Activated B cell treated with CpG ODN at 0.5 μM for 24 hours (primary cell): ENCODE measurements at places on chromosomes 1 and 21.

DNA sequence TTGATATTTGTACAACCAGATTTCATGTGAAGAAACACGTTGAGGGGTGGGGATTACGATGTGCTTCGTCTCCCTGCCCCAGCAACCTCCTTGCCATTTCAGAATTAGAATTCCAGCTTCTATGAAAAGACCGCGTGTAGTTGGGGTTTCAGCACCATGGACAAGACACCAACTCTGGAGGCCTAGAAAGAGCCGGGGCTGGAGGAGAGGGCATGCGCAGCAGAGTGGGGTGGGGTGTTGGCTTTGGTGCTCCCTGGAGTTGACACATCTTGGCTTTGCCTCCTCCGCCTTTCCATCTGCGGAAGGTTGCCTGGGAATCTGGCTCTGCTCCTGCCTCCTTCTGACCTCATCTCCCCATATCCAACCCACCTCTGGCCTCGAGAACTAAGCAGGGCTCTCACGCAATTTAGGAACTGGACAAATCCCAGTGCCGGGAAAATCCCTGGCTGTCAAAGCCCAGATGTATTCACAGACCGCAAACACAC, 11.8 kb downstream of the HTR6 start:
- DNase-seq, result no peak

GRCh38 chr21:41638201-41638790, 128.6 kb downstream of the RIPK4 start:
- DNase-seq, result no peak

DNA sequence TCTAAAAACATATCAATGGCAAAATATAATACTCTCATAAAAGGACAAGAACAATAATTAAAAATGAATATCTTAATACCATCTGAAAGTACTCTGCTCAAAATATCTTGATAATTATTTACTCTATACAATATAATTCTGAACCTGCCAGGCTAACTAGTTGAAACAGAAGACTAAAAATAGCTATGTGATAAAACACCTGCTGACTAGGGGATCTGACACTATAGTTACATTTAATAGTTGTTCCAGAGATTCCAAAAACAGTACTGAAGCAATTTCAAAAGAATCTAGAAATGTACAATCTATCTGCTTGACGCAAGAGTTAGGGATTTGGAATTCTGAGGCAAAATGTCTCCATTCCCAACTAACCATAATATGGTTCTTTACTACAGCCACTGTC, 30.2 kb downstream of the ERO1B start:
- no peak for DNase-seq

DNA sequence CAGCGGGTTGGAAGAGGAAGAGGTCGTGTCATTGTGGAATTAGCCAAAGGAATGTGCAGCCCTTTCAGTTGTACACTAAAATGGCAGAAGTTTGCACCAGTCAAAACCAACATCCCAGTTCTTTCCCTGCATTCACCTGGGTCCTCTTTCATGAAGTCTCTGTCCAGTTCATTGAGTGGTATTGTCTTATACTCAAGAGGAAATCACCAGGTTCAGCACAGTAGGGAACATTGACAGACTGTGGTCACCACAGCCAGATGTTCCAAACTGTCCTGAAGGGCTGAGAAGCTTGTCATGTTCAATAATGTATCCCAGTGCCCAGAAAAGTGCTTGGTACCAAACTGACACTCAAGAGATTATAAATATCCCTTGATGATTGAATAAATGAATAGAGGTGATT, 131.6 kb downstream of the GLUL start:
- no peak for DNase-seq

DNA sequence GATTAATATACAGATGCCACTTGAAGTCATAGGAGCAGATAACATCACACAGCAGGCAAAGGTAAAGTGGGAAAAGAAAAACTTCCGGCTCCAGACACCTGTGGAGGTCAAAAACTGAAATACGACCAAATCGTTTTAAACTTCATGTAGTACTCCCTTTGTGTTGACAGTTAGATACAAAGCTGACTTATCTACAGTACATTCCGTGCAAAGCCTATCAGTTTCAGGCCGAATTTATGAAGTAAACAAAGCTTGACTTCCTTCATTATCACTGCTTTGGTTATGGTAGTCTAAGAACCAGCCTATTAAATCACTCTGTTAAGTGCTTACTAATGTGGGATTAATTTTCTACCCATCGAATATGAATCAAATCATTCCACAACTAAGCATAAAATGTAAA, 156.3 kb downstream of the SMYD3 start:
- no peak for DNase-seq

GRCh38 chr1:32984090-32984454, 19.5 kb upstream of the RNF19B start:
- no peak for DNase-seq

DNA sequence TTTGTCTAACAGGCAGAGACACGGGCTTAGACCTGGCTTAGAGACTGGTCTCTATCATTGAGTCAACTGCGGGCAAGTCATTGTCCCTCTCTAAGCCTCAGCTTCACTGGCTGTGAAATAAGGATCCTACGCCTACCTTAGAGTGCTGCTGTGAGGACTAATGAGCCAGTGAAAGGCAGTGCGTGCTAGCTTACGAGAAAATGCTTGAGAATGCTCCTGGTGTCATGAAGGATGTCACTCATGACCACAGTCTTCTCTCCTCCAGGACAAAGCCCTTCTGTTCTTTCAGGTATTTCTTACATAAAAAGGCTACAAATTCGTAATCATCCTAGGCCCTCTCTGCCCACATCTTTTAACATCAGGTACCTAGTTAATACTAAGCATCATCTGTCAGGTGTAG, 16.5 kb upstream of the A3GALT2 start:
- no peak for DNase-seq
